LoVo (cell line): ENCODE measurements at places on chromosomes 3 and 15.

DNA sequence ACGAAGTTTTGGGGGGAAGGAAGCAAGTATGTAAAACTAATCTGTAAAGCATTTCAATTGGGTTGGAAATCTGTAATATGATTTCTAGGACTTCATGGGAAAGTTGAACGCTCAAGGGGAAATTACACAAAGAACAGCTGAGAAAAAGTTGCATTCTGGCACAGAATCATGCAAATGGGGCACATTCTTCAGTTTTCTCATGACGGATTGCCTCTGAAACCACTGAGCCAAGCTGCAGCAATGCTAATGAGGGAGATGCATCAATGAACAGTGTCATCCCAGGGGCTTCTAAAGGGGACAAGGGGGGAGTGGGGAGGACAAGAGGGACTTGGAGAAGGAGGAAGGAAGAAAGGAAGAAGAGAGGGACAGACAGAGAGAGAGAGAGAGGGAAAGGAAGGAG is 291.4 kb upstream of the ATP11B start:
- DNase-seq: no peak

GRCh38 chr15:43143203-43143941 is 10.0 kb downstream of the TMEM62 start:
- DNase-seq: no peak

DNA sequence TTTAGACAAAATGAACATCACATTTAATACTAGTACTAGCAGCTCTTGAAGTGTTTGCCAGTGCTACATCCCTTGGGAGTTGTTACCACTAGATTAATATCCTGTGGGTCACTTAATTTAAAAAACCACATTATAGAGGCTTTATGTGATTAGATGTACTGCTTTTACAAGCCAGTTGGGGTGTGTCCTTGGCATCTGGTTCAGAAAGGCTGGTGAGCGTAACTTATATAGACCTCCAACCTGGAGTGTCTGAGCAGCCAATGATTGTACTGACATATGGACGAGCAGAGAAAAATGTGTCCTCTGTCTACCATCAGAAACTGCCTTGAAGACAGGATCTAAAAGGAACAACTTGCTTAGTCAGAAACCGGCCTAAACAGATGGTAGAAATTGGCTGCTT is 306.2 kb upstream of the ATP11B start:
- DNase-seq: no peak

DNA sequence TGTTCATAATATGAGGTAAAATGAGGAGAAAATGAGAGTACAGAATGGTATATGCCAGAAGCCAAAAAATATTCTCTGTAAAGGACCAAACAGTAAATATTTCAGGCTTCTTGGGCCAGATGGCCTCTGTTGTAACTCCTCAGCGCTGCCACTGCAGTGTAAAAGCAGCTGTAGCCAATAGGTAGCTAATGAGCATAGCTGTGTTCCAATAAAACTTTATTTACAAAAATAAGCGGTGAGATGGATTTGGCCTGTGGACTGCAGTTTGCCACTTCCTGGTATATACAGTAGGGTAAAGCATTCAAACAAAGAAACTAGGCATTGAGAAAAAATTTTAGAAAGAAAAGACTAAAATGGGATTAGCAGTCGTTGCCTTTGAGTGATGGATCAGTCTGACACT is 51.5 kb downstream of the BFSP2 start:
- no peak for DNase-seq

GRCh38 chr3:159532577-159532976 is 456.1 kb upstream of the IL12A start:
- no peak for DNase-seq

DNA sequence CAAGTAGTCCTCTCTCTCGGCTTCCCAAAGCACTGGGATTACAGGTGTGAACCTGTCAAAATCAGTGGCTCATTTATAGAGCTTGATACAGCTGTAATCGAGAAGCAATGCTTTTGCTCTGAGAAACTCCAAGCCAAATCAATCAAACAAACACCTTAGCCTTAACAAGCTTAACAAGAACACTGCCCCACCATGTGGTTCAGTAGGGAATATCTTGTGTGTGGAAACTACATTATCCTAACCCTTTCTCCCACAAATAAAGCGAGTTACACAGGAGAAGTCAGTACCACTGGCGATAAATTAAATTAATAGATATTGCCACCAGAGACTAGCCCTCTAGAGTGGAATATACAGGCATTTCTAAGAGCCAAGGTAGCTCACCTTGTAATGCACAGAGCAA is 13.9 kb downstream of the CDAN1 start:
- DNase-seq: no peak

DNA sequence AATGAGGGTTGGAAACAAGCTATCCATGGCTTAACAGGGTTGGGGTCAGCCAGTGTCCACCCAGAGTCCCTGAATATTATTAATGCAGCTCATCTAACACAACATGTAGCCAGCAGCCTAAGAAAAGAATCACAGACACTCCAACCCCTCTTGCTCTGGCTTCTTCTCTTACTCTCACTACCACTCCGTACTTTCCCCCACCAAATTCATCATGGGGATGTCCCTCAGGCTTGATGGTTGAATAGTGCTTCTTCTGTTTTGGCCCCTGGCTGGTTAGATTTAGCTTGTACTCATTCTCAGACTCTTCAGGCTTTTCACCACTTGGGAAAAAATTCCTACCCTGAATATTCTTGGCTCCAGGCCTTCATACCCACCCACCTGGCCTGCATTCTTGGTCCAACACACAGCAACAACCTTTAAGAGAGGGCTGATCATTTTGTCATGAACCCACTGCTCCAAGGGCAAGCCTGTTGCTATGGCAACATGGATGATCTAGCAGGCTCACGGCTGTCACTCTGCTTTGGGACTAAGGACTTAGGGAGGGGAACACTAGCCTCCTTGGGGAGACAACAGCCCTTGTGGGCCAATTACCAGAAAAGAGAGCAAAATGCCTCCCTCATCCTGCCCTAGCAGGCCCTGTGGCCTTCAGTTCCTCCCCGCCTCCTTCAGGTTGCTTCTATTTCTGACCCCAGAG is 9.4 kb upstream of the MED12L start:
- no peak for DNase-seq

GRCh38 chr3:42302924-42303634 is 37.1 kb upstream of the CCK start:
- no peak for DNase-seq

- DNase-seq: no peak
These were observed 14.1 kb downstream of the LYSMD4 start for GRCh38 chr15:99719096-99719541.

- DNase-seq: no peak
These were observed 65.4 kb downstream of the SSR3 start for GRCh38 chr3:156489462-156489911.

DNA sequence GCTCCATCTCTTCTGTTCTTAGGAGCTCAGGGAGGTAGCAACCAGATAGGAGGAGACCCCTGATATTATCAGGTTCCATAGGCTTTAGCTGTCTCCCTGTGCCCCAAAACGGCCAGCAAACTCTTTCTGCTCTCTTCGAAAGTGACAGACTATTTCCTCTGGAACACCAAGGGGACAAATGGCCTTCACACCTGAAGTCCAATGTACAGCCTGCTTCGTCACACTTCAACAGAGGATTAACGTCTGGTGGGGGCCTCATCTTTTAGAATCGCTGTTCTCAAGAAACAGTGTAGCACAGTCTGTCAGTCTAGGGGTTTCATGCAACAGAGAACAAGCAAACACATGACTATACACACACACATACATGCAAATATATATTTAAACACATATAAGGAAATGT is 152.4 kb upstream of the SETMAR start:
- no peak for DNase-seq

DNA sequence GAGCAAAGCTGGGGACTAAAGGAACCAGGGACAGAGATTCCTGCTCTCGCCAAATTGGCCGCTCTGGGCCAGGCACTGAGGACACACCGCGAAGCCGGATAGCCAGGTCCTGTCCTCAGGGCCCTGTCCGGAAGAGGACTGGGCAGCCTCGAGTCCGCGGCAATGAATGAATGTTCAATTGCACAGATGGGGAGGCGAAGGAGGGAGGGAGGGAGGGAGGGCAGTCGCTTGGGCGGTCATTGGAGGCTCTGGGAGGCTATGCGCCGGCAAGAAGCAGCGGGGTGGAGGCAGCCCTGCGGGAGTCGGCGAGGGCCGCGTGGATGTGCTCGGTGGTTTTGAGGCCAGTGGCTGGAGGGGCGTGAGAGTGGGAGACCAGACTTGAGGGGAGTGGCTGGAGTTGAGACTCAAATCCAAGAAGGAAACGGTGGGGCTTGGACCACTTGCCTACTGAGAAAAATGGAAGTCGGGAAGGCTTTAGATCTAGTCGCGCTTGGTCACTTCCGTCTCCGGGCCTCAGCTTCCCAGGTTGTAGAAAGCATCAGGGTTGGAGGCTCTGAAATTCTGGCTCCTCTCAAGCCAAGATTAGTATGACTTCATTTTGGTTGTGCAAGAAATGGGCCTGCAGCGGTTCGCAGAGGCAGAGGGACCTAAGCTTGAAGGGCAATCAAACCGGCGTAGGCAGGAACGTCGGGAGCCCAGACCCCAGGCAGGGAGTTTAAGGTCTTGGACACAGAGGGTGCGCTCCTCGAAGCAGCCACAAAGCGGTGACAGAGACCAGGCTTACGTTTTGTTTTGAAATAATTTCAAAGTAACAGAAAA is 21.1 kb upstream of the PLXND1 start:
- peak; percentile 76 for DNase-seq

DNA sequence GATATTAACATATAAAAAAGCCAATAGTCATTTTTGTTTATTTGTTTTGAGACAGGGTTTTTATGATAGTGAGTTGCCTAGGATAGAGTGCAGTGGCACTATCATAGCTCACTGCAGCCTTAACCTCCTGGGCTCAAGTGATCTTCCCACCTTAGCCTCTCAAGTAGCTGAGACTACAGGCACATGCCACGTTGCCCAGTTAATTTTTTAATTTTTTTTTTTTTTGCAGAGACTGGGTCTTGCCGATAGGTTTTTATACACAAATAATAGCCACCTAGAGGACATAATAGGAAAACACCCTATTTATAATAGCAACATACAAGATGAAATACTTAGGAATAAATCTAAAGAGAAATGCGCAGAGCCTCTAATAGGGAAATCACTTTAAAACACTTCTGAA is 13.3 kb downstream of the EIF3J start:
- DNase-seq: no peak

GRCh38 chr3:112143689-112144088 is 10.6 kb upstream of the GCSAM start:
- DNase-seq: no peak

- DNase-seq: no peak
These were observed 73.0 kb downstream of the TRPC1 start for GRCh38 chr3:142796823-142797222.

- DNase-seq: no peak
These were observed 124.5 kb downstream of the THSD4 start for GRCh38 chr15:71239592-71240364.

- peak; percentile 42 for DNase-seq
These were observed 634 bp downstream of the MINDY2 start for GRCh38 chr15:58771621-58772250.

GRCh38 chr3:42805141-42805821 is 991 bp upstream of the HIGD1A start:
- DNase-seq: no peak

DNA sequence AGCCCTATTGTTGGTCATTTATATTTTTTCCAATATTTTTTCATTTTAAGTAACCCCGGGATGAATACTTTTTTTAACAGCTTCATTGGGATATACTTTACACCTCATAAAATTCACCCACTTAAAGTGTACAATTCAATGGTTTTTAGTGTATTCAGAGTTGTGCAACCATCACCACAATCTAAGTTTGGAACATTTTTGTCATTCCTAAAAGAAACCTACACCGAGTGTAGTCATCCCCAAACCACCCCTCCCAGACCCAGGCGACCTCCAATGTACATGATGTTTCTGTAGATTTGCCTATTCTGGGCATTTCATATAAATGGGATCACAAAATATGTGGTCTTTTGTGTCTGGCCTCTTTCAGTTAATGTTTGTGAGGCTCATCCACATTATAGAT is 118.3 kb upstream of the FRMD4B start:
- no peak for DNase-seq

DNA sequence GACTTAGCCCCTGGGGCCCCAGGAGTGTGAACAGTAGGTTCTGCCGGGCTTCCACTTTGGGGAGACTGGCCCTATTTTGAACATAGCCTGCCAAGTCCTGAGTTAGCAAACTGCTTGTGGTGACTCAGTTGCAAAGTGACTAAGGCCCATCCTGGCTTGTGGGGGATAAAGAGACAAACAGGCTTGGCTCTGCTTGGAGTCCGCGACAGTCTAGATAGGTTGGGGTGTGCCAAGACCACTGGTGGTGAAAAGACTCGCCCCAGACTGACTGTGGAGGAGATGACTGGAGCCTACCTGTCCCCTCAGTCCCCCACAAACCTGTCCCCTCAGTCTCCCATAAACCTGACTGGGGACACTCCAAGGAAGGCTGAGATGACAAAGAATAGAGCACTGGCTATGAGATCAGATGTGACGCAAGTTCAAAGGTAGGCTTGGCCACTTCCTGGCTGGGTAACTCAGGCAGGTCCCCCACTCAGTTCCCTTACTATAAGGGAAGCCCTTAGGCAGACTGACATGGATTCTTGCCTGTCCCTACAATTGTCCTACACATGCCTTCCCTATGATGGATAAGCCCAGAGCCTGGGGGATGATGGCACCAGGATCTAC is 4.3 kb downstream of the DNASE1L3 start:
- DNase-seq: no peak

DNA sequence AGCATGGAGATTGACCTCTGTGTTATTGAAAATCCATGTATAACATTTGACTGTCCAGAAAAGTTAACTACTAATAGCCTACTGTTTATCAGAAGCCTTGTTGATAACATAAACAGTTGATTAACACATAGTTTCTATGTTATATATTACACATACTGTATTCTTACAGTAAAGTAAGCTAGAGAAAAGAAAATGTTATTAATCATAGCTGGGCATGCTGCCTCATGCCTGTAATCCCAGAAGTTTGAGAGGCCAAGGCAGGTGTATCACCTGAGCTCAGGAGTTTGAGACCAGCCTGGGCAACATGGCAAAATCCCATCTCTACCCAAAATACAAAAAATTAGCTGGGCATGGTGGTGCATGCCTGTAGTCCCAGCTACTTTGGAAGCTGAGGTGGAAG is 163.3 kb downstream of the EPHA6 start:
- DNase-seq: no peak

DNA sequence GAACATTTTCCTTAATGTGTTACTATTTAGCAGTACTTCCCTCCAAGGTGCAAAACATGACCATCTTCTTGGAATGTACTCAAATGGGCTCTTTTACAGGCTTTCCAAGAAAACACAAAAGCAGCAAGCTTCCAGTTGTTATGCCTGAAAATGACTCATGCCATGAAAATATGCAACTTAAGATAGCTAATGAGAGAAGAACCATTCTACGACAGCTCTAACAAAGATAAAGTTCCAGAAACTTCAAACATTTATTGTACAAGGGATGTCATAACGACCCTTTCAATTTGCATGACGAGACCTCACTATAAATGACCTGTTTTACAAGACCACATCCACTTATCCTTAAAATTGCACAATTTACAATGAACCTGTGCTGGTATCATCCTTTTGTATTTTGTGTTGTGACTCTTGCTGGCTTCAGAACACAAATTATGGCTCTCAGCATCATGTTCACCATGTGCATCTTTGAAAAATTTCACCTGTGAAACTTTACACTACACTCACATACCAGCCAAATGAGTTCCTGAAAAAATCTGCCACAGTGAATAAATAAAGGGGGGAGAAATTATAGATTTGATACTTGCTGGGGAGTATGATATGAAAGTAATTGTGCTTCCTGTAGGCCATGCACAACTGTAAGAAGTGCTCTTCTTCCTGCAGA is 433.7 kb downstream of the MAGI1 start:
- DNase-seq: no peak

GRCh38 chr15:98856532-98856907 is 151.1 kb downstream of the PGPEP1L start:
- no peak for DNase-seq
